ENCODE measurements at places on chromosomes 6 and 20.

GRCh38 chr6:137952247-137952646 lies 85.2 kb downstream of the TNFAIP3 start:
- no peak for DNase-seq

DNA sequence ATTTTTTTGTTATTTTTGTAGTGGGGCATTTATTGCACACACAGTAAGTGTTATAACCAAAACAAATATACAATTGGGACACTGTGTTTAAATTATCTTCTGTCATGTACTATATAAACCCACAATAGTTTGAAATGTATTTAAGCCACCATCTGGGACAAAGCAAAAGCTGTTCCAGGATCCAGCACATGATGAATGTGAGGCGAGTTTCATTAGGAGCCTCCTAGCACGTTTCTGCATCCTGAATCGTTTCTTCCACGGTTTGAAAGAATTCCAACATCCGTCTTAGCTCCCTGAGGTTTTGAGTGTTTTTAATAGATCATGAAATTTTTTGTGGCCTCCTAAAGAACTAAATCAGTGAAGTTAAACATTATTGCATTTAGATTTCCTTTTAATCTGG lies 65.8 kb downstream of the EYA4 start:
- no peak for DNase-seq

DNA sequence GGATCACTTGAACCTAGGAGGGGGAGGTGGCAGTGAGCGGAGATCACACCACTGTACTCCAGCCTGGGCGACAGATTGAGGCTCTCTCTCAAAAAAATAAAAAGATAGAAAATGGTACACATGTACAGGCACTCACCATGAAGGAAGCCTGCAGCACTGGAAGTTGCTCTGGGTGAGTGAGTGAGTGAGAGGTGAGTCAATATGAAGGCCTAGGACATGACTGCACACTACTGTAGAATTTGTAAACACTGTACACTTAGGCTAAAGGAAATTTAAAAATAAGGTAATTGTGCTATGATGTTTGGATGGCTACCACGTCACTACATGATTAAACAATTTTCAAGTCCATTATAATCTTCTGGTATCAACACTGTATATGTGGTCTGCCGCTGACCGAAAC lies 216.2 kb downstream of the FOXC1 start:
- DNase-seq: no peak

GRCh38 chr20:59948212-59948611 lies 8.0 kb downstream of the FAM217B start:
- DNase-seq: no peak

GRCh38 chr6:118146584-118146983 lies 239.5 kb downstream of the SLC35F1 start:
- no peak for DNase-seq

Measured in HEK293T (cell line).